Coronary artery (tissue), 2 donors: ENCODE measurements at places on chromosomes 6 and 20.

DNA sequence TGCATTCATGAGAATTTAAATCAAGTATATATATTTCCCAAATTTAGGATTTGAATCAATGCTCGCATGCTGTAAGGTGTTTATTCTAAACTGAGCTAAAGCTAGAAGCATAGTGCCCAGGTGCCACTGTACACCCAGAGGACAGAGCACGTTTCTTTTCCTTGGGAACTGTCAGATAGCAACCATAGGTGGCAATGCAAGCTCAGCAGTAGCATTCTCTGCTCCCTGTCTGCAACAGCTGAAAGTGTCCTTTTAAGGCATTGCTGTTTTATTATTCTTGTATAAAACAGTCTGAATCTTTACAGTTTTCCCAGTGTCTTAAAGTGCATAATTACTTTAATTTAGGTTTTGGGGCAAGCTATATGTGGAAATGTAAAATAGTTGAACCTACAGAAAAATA, 443.4 kb upstream of the MMS22L start:
- DNase-seq: no peak

DNA sequence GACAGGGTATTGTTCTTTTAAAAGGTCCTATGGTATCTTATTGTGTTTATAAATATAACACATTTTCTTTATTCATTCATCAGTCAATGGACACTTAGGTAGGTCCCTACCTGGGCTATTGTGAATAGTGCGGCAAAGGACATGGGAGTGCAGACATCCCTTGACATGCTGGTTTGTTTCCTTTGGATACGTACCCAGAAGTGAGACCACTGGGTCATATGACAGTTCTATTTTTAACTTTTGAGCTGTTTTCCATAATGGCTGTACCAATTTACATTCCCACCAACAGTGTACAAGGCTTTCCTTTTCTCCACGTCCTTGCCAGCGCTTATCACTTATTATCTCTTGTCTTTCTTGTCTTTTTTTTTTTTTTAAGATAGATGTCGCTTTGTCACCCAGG, 627.5 kb downstream of the PRKN start:
- no peak for DNase-seq

DNA sequence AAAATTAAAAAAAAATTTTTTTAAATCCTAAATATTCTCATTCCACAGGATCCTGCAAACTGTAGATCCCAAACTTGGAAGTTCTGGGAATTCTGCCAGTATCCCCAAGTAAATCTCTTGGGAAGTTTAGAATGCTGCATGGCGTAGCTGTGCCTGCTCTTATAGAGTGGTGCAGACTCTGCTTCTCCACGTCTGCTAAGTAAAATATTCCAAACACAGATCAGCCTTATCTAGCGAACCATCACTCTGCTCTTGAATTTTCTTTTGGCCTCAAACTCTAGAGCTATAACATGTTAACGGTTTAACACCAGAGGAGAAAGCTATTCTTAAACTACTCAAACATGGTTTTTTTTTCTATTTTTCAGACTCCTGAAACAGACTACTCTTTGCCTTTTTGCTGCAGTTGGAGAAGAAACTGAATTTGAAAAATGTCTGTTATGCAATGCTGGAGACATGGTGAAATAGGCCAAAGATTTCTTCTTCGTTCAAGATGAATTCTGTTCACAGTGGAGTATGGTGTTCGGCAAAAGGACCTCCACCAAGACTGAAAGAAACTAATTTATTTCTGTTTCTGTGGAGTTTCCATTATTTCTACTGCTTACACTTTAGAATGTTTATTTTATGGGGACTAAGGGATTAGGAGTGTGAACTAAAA, 138.5 kb upstream of the AKAP12 start:
- DNase-seq: no peak

DNA sequence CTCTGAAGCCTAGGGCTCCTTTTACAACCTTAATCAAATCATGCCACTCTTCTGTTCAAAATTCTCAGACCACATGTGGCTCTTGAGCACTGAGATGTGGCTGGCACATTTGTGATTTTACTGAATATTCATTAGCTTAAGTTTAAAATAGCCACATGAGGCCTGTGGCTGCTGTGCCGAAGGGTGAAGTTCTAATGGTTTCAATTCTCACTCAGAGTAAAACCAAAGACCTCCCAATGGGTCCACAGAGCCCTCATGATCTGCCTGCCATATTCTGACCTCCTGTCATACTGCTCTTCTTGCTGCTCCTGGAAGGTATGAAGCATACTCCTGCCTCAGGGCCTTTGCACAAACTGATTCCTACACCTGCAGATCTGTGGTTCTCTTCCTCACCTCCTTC, 7.8 kb upstream of the CST3 start:
- no peak for DNase-seq

- no peak for DNase-seq
These were observed 87.0 kb upstream of the SUPT3H start for GRCh38 chr6:45464685-45465084.

- DNase-seq: no peak
These were observed 978.5 kb downstream of the TBC1D32 start for GRCh38 chr6:120355822-120356221.
